SK-MEL-5 (cell line): ENCODE measurements at places on chromosomes 7 and 10. TPM values are rescaled to one million over a fixed set of nuclear protein-coding genes. Genes with fewer than 3 reads are reported as not detected.

DNAJC12 gene
- total RNA-seq: 37.1 and 42.8 TPM in 2 replicates

PHTF2 gene
- 23.2 and 32.2 TPM in 2 replicates for total RNA-seq

MICU1 gene
- total RNA-seq: 34.4 and 34.8 TPM in 2 replicates

ITGB8 gene
- 57.2 and 60.1 TPM in 2 replicates for total RNA-seq

SLC16A12 gene
- total RNA-seq: not detected in 2 replicates

GSTO2 gene
- 0.90 and 1.2 TPM in 2 replicates for total RNA-seq

CPVL gene
- total RNA-seq: 471 and 497 TPM in 2 replicates

OR2A1 gene
- not detected in 2 replicates for total RNA-seq

- no peak for DNase-seq
These were observed 254.6 kb downstream of the TFEC start for GRCh38 chr7:115775981-115776380.

- peak; percentile 8 for DNase-seq
These were observed 25.5 kb downstream of the LARP4B start for GRCh38 chr10:905972-906371.

DNA sequence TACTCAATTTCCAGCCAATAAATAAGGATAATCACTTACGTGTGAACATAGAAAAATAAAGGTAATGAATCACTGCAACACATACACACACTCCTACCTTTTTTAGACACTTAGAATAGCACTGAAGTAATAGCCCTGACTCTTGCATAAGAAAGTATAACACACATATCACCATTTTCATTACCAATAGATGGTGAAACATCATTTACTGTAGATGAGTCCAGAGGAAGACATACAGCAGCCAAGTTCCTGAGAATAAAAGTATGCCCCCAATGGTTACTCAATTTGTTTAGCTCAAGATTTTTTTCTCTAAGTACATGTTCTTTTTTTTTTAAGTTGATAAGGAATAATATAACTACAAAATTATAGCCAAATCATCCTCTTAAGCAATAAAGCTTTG is 316.3 kb downstream of the PARD3 start:
- DNase-seq: no peak

GRCh38 chr10:72035252-72035887 is 53.0 kb downstream of the SPOCK2 start:
- DNase-seq: no peak

- no peak for DNase-seq
These were observed at the start of gene UFSP1 for GRCh38 chr7:100888988-100889750. Gene UFSP1, minus strand, starts transcription at chr7:100889715. Its CDS starts 444 bp downstream, at chr7:100889271.

DNA sequence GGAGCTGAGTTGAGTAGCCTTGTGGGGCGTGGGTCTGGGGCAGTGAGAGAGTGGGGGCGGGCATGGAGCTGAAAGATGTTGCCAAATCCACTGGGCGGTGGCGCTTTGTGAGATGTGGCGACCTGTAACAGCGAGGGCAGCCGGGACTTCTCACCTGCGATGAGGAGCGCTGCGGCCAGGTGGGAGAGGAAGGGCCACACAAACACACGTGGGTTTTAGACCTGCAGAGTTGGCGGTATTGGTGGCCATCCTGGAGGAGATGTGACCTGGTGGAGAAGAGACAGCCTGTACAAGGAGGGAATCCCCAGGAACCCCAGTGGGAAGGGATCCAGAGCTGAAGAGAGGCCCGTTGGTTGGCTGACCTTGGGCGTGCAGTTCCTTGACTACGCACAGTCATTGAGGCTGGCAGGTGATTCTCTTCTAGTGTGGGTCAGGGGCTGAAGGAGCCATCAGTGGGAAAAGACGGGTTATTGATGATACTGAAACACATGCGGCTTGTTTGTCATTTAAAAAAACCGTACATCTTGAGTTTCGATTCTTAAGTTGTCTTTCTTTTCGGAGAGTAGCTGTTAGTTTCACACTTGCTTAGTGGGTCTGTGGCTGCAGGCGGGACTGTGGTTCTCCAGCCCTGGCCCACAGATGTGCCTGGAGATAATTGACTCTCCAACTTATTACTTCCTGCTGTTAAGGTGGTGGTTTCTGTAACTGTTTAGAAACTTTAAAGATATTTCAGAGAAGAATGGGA is 2.4 kb downstream of the CHST12 start:
- no peak for DNase-seq

DNA sequence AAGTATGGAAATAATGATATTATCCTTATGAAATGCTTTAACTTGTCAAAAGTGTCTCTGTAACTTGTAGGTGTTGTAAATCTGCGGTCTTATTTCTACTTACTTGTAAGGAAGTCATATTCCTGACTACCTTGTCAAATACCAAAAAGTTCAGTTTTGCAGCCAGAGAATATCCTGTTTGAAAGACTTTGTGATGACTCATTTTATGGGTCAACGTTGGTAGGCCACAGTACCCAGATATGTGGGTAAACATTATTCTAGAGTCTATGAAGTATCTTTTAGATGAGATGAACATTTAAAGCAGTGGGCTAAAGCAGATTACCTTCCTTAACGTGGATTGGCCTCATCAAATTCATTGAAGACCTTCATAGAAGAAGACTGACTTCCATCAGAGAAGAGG is 195.3 kb downstream of the PPP1R9A start:
- no peak for DNase-seq

DNA sequence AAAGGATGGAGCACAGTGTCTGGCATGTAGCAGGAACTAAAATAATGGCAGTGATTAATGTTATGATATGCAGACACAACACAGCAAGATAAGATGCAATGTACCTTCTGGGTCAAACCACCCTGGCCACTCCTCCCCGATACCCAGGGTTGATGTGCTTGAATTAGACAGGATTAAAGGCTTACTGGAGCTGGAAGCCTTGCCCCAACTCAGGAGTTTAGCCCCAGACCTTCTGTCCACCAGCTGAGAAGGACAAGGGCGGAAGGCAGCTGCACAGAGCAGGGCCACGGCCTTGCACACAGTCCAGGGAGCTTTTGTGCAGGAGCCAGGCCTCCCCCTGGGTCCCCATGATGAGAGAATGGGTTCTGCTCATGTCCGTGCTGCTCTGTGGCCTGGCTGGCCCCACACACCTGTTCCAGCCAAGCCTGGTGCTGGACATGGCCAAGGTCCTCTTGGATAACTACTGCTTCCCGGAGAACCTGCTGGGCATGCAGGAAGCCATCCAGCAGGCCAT is at the start of gene RBP3:
TSS of gene RBP3 (plus strand) at position 226 of the 514 bp plus-strand sequence. CDS start at position 348, 122 bp downstream.
- no peak for DNase-seq

DNA sequence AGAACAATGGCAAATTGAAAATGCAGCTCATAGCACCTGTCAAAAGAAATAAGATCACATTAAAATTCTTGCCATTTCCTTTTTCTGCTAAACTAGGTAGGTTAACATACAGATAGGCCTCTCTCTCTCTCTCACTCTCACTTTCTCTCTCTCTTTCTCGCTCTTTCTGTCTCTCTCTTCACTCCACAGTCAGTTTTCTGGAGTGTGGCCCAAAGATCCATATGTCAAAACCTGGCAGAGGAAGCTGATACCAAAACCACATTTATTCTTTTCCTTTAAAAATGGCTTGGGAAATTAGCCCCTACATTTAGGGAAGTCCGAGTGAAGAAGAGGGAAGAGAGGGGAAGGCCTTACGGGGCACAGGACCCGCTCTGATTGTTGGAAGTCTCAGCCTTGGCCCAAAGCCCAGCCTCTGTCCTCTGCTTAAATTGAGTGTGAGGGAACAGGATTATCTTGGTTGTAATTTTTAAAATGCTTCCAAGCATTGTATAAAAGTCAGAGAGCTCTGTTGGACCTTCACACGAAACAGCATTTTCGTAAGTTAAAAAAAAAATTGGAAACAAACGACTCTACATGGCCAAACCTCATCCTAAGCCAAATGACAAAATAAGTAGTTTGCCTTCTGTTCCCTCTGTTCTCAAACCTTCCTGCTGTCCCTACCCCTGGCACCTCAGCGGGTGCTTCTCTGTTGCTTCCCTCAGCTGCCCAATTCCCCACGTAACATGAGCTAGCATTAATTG is 83.2 kb downstream of the FRMD4A start:
- no peak for DNase-seq

DNA sequence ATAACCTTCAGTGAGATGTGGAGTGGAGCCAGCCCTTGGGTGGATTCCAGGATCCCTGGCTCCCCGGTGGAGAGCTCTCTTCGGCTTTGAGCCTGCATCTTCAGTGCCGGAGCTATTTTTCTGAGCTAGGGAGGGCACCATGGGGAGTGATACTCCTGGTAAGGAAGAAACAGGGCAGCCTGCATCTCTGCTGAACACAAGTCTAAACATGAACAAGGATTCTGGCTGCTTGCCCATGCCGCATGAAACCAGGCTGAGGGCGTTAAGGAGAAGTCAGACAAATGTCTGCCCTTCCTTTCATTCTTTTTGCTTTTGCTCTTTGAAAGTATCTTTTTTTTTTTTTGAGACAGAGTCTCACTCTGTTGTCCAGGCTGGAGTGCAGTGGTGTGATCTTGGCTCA is 60.4 kb downstream of the EVX1 start:
- no peak for DNase-seq

DNA sequence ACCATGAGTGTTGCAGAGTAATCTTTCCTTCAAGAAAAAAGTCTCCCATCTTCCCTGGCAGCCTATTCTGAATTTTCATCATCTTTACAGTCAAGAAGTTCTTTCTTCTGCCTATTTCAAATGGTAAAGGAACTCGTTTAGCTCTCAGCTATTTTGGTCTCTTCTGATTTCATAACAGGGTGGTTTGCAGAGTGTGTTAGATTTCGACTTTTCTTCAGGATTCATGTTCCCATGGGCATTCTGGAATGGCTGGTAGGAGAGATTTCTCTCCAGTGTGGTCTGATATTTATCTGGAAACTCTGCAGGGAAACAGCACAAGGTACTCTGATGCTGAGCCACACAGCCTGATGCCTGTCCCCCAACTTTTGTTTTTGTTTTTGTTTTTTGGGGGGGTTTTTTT is 111.1 kb upstream of the FAM171A1 start:
- no peak for DNase-seq

- DNase-seq: no peak
These were observed 484.7 kb upstream of the SORCS1 start for GRCh38 chr10:107649249-107649648.

- DNase-seq: no peak
These were observed 113.9 kb upstream of the PRR15 start for GRCh38 chr7:29449569-29450260.

DNA sequence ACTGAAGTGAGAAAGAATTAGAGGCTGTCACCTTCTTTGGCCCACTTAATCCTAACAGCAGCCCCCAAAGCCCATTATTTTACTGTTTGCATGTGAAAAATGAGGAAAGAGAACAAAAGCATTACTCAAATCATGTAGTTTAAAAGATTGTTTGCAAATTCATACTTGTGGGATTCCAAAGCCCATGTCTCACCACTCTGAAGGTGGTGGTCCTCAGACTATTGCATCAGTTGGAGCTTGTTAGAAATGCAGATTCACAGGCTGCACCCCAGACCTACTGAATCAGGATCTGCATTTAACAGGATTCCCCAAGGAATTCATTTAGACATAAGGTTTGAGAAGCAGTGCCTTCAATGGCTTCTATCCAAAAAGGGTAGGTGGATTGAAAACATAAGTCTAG is 93.7 kb upstream of the PDE1C start:
- no peak for DNase-seq

DNA sequence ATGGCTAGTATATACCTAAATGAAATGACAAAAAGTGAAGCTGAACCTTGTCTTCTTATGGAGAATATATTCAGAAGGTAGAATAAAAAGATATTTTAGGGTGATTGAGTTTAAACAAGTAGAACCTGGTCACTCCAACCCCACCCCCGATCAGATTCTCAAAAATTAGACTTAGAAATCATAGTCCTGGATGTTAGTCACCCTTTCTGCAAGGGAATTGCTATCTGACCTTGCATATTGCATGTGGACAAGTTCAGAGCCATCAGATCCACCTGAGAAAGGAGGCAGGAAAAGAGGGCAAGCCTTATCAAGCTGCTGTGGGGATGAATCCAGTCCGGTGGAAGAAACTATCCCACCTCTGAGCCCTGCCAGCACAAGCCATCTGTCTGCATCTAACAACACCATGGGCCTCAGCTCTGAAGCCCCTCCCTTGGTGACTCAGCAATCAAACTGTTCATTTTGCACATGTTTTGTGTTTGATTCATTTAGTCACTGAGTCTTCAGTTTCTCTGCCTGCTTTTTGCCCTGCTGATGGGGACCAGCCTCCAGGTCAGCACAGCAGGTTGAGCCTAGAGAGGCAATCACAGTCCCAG is 727.3 kb downstream of the AUTS2 start:
- no peak for DNase-seq

- no peak for DNase-seq
These were observed 95.6 kb upstream of the MKI67 start for GRCh38 chr10:128221807-128222206.

GRCh38 chr7:157502701-157503111 is 165.9 kb downstream of the DNAJB6 start:
- DNase-seq: no peak

DNA sequence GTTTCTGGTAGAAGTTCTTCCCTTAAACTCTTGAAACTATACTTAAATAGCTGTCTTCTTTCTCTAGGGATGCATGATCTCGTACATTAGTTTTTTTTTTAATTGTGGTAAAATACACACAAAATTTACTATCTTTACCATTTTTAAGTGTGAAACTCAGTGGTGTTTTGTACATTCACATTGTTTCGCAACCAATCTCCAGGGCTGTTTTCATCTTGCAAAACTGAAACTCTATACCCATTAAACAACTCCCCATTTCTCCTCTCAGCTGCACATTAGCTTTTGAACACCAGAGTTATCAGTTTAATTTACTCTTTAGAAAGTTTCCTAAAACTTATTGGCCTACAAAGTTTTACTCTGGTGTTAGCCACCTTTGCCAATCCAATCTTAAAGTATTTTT is 45.5 kb upstream of the PRKAR2B start:
- DNase-seq: no peak

DNA sequence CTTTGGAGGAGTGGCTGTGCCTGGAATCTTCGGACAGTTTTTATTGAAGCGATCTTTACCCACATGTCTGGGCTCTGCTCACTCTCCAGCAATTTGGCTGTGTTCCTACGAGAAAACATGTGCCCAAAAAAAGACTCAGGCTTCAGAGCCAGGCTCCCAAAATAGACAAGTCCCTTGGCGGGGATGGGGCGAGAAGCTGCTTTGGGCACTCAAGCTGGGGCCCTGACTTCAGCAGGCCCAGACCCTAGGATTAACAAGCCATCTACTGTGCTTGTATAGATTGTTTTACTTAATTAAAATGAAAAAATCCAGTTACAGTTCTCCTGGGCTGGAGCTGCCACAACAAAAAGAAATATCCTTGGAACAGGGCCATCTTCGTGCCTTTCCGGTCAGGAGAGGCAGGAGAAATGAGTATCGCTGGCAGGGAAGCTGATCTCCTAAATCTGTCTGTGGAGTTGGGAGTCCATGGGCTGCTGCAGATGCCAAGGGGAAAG is 51.4 kb upstream of the PDCD4 start:
- DNase-seq: no peak
